NCI-H2081 treated with DMSO at 0.1 percent for 48 hours (cell line): ENCODE measurements at places on chromosomes 6 and 20.

DNA sequence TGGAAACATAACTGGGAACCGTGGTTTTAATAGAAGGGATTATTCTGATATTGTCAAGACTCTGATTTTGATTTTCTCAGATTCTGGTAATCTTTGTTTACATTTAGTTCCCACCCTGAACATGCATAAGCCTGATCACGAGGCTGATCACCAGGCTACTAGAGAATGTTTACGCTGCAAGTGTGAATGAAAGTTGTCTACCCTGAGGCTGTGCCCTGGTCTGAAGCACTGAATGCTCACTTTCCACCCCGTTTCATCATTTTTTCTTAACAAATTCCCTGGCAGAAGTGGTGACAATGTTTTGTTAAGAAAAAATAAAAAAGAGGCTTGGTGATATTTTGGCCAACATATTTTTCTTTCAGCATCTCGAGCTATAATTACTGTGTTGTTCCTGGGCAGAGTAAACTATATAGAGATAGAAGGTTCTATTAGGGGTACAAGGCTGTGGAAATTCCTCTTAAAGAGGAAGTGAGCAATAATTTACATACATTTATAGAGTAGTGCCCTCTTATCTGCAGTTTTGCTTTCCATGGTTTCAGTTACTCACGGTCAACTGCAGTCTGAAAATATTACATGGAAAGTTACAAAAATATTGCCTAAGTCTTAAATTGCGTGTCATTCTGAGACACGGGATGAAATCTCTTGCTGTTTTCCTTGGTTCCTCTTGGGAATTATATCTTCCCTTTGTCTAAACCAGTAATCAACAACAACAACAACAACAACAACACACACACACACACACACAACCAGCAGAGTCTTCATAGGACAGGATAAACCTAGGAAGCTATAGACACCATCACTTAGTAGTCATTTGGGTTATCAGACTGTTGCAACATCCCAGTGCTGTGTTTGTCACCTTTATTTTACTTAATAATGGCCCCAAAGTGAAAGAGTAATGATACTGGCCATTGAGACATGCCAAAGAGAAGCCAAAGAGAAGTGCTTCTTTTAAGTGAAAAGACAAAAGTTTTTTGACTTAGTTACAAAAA is 566.6 kb upstream of the CITED2 start:
- DNase-seq, result no peak

GRCh38 chr6:20715135-20715806 is 181.0 kb downstream of the CDKAL1 start:
- DNase-seq, result no peak

DNA sequence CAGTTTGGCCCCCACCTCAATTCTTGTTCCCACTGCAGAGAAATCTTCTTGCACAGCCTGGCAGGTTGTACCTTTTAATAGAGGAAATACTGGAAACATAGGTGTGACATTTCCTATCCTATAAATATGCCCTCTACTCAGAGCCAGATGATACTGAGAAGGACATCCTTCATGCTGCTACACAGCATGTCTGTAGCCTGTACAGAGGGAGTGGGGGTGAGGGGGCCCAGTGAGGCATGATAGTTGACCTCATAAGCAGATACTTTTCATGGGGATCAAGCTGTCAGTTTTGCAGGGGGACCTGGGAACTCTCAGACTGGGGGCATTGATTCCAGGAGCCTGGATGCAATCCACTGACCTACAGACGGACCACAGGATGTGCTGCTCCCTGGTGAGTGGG is 96.2 kb upstream of the TOP1 start:
- DNase-seq, result no peak

- no peak for DNase-seq
Measured at GRCh38 chr6:149387779-149388512, 12.1 kb upstream of the SUMO4 start.

DNA sequence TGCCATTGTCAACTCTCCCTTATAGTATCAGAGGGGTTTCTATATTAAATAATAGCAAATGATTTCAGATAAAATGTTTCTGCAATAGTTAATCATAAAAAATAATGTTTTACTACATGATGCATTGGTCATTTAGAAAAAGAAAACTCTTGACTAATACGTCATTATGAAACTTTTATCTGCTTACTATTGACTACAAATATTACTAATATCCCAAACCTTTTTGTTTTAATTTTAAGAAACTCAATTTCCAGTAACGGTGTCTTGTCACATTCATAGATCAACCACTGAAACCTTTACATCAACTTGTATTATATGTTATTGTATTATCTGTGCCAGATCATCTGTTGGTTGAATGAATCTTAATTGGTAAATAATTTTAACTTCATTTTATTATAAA is 482.9 kb upstream of the SLC35B3 start:
- DNase-seq, result no peak

DNA sequence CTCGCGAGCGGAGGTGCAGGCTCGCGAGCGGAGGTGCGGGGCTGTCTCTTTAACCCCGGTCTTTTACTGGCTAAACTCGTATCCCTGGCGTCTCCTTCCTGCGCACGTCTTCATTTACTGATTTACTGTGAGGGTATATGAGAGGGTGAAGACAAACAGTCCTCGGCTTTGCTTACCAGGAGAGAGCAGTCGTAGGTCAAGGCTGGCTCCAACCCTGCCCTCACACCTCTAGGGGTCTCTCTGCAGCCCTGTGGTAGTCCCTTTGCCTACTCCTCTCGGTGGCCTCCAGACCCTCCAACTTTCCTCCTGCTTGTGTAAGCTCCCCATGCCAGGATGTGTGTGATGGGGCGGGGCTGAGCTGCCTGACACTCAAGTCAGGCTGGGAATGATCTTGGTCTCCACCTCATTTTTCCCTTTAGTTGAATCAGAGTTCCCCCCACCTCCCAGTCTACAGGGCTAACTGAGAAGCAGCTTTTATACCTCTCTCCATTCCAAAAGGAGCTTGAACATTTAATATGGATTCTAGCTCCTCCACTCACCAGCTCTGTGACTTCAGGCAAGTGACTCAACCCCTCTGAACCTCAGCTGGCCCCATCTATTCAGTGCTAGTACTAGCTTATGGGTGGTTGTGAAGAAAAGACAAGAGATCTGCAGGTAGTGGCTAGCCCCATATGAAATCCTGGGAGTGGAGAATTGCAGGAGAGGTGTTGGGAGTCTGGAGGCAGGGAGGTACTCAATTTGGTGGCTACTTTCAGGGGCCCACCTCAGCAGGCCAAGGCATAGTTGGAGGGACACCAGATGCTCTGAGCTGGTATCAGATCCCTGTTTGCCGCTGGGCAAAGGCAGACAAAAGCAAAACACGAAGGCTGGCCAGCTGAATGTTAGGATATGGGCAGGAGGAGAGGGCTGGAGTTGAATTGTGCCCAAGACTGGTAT is 902 bp downstream of the SLC29A1 start:
- DNase-seq, result no peak

DNA sequence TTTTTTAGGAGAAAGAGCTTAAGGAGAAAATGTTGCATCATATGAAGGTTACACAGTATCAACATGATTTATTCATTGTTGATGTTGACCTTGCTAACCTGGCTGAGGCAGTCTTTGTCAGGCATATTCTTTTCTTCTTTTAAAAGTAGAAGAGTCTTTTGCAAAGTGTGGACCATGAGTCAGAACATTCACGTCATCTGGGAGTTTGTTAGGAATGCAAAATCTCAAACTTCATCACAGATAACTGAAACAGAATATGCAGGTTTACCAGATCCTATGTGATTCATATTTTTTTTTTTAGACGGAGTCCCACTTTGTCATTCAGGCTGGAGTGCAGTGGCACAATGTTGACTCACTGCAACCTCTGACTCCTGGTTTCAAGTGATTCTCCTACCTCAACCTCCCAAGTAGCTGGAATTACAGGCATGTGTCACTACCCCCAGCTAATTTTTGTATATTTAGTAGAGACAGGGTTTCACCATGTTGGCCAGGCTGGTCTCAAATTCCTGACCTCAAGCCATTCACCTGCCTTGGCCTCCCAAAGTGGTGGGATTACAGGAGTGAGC is 530.4 kb upstream of the BTBD3 start:
- no peak for DNase-seq

- DNase-seq, result no peak
Measured at GRCh38 chr20:37673444-37673843, 20.4 kb upstream of the CTNNBL1 start.

DNA sequence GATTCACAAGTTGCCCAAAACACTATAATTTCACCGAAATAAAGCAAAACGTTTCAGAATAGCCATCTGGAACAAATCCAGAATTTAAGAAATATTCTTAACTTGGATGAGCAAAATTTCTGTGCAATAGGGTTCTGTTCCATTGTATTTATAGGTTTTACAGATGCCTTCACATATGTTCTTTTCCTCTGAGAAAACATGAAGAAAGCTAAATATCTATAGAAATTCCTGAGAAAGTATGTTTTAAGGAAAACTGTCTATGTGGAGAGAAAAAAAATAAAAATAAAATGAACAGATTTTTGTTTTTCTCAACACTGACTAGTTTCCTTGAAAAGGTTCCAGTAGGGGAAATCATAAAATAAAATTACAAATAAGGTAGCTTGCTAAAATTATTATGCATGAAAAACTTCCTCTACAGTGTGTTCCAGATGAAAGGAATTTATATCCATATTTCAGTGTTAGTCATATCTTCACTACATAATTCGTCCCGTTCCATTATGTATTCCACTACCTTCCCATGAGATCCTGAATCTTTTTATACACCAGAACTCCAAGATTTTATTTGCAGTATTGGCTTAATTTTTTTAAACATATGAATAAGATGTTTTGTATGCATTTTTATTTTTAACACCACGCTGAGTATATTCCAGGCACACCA is 42.4 kb upstream of the TMX4 start:
- DNase-seq, result no peak

DNA sequence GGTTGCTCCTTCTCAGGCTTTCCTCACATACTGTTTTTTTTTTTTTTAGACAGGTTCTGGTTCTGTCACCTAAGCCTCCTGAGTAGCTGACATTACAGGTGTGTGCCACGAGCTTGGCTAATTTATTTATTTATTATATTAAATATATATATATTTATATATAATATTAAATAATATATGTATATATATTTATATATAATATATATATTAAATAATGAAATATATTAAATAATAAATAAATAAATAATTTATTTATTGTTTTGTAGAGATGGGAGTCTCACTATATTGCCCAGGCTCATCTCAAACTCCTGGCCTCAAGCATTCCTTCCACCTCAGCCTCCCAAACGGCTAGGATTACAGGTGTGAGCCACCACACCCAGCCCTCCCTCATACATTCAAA is 28.3 kb upstream of the SLC9A8 start:
- DNase-seq, result no peak

GRCh38 chr6:154931711-154932424 is 63.2 kb upstream of the TIAM2 start:
- no peak for DNase-seq

- no peak for DNase-seq
Measured at GRCh38 chr6:109515781-109516409, 32.9 kb upstream of the ZBTB24 start.

GRCh38 chr20:58004146-58004545 is 224.3 kb downstream of the ANKRD60 start:
- DNase-seq, result no peak

DNA sequence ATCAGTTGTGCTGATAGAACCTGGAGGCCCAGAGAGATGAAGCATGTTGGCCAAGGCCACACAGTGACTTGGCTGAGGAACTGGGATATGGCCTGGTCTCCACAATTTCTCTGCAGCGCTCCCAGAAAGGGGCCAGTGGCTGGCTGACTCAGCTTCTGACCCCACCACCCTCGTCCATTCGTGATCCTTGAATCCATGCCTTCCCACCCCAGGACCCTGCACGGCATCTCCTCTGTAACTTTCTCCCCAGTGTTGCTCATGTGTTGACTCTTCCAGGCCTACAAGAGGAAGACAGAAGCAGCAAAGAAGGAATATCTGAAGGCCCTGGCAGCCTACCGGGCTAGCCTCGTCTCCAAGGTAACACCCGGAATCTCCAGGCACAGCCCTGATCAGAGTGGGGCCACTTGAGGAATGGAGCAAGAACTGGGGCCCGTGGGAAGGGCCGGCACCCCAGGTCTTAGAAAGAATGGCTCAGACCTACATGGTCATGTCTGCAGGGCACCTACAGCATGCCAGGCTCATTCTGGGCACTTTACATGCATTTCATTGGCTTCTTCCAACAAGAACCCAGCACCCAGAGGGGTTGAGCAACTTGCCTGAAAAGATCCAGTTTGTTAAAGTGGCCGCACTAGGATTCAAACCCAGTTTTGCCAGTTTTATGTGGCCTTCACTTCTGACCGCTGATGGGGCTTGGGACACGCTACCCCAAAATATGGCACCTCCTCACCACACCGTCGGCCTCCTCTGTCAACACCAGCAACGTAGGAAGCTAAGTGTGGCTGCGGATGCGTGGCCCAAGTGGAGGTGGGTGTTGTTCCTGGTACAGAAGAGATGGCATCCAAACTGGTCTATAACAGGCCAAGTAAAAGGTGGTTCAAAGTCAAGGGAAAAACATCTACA is 122.2 kb downstream of the JPH2 start:
- no peak for DNase-seq

DNA sequence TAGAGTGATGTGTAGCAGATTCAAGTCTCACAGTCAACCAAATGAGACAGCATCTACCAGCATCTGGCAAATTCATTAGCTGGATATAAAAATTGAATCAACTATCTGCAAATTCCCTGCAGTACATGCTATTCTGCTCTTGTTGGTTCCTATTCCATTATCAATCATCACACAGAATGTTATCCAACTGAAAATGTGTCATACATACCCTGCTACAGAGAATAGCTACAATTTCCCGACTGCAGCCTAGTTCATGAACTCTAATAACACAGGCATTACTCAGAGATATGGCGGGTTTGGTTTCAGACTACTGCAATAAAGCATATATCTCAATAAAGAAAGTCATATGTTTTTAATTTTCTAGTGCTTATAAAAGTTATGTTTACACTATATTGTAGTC is 78.4 kb downstream of the AHI1 start:
- DNase-seq, result no peak

DNA sequence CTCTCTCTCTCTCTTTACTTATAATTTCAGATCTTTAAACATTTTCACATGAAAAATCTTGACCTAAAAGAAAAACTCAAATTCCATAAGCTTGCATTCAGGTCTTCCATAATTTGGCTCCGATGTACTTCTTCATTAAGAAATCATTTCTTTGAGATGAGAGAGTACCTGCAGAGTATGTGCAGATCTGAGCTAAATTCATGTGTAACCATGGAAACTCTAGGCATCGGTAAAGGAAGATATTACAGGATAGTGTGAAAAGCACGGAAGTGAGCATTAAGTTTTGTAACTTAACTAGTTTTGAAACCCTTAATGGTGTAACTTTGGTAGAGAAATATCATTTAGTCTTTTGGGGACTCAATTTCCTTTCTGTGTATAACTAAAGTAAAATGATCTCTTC is 295.9 kb upstream of the SOX4 start:
- DNase-seq, result no peak
